AG09319 (cell line): ENCODE measurements at places on chromosomes 11 and 22.

GRCh38 chr11:10954184-10954583 is 96.3 kb upstream of the ZBED5 start:
- no peak for DNase-seq

DNA sequence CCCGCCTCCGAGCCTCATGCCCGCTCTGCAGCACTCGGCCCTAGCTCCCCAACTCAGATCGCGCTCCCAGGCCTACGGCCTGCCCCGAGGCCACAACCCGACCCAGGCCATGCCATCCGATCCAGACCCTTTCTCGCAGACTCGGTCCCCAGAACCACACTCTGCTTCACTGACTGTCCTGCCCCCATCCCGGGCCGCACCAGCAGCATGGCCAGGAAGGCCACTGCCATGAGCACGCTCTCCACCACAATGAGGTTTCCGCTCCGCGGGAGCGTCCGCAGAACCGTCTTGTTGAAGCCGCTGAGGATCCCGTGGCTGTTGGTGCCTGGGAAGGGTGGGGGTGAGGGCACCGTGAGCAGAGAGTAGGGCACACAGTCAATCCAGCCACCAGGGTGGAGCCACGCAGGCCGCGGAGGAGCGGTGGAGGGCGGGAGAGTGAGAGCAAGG is 6.4 kb downstream of the UNC93B1 start:
- no peak for DNase-seq

DNA sequence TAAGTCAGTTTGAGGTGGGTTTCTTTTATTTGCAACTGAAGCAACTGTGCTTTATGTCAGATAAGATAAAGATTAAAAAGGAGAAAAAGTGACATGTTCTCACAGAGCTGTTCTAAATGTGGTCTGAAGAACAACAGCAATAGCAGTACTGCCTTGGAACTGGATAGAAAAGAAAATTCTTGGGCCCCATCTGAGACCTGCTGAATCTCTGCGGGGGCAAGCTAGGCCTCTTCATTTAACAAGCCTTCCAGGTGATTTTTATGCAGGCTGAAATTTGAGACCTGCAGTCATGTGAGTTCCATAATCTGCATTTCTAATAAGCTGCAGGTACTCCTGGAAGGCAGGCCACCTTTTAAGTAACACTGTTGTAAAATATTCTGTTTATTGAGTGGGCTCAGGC is 91.4 kb upstream of the CTSC start:
- no peak for DNase-seq

DNA sequence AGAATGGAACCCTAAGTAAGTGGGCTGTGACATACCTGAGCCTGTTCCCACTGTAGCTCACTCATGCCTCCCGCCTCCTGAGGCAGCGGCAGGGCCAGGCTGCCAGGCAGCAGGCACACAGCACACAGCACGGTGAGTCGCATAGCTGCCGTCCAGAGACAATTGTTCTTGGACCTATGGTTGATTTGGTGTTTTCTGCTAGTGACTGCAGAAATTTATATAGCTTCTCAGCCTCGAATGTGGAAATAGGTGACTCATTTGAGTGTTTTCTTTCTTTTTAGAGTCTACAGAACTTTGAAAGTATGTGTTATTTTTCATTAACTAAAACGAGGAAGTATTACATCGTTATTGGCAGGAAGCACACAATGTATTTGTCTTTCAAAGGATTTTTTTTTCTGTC is at the start of gene MMP7:
Gene MMP7, minus strand, starts transcription at position 190 of the 400 bp plus-strand sequence. Its CDS starts 47 bp downstream, at position 143.
- no peak for DNase-seq

GRCh38 chr11:128520206-128520887 is 67.0 kb downstream of the ETS1 start:
- no peak for DNase-seq

- peak; percentile 90 for DNase-seq
These were observed 70.2 kb upstream of the EED start for GRCh38 chr11:86174101-86175046.
